Suppressor macrophage (primary cell): ENCODE measurements at places on chromosomes 2 and 18.

DNA sequence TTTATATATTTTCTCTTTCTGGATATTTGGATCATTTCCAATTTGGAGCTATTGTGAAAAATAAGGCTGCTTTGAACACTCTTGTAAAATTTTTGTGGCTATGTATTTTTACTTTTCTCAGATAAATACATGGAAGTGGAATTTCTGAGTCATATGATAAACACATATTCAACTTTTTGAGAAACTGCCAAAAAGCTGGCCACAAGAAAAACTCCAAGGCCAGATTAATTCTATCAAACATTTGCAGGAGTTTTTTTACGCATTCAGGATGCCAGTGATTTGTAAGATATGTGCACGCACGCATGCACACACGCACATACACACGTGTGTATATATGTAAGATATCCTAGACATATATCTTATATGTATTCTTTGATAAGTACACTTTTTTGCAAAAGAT lies 477.5 kb upstream of the SPHKAP start:
- no peak for DNase-seq

- no peak for DNase-seq
Measured at GRCh38 chr2:67208887-67209500, 188.1 kb upstream of the ETAA1 start.

- DNase-seq: no peak
Measured at GRCh38 chr2:14428056-14428455, 204.5 kb upstream of the LRATD1 start.

GRCh38 chr2:194332799-194333490 lies 1324.1 kb upstream of the SLC39A10 start:
- DNase-seq: no peak

- DNase-seq: no peak
Measured at GRCh38 chr18:25798046-25798445, 292.4 kb downstream of the SS18 start.

- no peak for DNase-seq
Measured at GRCh38 chr2:902584-902983, 48.1 kb upstream of the SNTG2 start.

- no peak for DNase-seq
Measured at GRCh38 chr18:2395427-2396161, 175.7 kb downstream of the METTL4 start.

GRCh38 chr2:110983133-110983532 lies 137.6 kb upstream of the BCL2L11 start:
- peak; percentile 67 for DNase-seq

GRCh38 chr18:45663403-45664045 lies 48.2 kb downstream of the SLC14A2 start:
- peak; percentile 54 for DNase-seq

DNA sequence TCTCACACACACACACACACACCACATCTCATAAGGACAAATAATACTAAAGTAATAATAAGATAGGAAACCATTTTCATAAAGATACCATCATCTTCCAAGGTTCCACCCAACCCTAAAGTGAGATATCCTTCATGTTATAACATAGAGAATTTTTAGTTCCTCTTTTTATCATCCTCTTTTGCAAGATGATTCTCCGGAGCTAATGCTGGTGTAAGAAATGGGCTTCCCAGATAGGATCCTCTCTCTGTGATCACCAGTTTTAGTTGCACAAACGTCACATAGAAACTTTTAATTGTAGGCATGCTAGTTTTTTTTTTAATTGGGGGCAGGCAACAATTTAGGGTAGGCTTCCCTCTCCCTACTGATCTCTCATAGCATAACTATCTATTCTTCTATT lies 49.6 kb downstream of the ARHGAP25 start:
- DNase-seq: peak; percentile 82

DNA sequence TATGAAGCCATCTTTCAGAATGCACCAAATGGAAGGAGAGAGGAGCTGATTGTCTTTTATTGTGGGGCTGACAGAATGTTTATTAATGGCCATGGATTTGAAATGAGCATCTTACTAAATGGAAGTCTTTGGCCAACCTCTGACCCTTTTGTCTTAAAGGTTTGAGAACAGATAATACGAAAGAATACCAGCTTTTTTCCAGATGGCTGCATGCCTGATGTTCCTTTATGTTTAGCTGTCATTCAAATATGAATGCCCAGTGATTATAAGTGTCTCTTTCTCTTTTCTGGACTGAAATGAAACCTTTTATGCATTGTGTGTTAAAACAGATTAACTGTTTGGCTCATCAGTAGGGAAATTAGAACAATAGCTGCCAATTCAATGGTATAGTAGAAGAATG lies 46.0 kb downstream of the PARD3B start:
- no peak for DNase-seq

DNA sequence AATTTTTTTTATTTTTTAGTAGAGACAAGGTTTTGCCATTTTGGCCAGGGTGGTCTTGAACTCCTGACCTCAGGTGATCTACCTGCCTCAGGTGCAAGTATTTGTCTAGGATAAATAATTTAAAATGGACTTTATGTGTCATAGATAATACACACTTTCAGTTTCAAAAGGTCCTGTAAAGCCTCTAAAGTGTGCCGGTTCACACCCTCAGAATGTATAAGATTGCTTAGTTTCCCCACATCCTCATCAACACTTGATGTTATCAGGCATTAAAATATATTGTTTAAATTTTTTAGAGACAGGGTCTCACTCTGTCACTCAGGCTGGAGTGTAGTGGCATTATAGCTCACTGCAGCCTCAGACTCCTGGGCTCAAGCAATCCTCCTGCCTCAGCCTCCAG lies 170.5 kb downstream of the ANKRD44 start:
- DNase-seq: no peak

DNA sequence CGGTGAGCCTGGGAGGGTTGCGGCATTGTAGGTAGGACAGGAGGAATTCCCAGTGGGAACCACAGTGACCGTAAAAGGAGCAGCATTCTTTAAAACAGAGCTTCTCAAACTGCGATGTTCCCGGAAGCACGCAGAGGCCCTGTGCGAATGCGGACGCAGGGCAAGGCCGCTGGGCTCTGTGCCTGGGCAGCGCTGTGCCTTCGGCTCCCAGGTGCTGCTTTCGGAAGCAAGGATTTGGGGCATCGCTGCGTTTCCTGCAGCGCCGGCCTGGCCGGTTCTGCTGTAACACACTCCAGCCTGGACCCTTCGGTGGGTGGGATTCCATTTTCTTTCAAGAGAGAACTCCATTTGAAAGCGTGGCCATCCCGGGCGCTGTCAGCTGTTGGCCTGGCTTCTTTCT lies 118.6 kb downstream of the PTGR3 start:
- DNase-seq: no peak

DNA sequence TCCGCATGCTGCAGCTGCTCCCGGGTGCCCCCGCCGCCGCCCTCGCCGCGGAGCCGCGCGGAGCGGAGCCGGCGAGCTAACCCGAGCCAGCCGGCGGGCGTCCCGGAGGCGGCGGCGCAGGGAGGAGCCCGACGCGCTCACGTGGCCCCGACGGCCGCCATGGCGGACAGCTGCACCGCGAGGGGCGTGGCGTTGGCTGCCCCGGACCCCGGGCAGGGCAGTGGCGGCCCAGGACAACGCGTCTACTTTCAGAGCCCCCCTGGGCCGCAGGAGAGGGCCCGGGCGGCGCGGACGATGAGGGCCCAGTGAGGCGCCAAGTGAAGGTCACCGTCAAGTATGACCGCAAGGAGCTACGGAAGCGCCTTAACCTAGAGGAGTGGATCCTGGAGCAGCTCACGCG lies 30.0 kb upstream of the CCNYL1 start:
- no peak for DNase-seq

DNA sequence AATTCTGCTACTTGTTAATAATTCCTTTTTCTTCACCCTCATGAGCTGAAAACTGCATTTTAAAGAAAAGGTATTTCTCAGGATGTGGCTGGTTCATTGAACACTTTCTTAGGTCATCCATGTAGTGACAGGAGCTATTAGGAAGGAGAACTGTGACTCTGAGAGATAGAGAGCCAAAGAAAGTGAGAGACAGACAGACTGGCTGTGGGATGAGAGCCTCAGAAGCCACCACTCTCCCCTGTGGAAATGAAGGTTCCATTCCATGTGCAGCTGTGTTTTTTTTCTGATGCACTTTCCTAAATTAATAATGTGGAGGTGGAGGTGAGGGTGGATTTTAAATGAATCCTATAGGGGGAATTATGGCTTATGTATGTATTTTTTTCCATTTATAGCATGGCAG lies 113.3 kb downstream of the FAM210A start:
- DNase-seq: no peak

DNA sequence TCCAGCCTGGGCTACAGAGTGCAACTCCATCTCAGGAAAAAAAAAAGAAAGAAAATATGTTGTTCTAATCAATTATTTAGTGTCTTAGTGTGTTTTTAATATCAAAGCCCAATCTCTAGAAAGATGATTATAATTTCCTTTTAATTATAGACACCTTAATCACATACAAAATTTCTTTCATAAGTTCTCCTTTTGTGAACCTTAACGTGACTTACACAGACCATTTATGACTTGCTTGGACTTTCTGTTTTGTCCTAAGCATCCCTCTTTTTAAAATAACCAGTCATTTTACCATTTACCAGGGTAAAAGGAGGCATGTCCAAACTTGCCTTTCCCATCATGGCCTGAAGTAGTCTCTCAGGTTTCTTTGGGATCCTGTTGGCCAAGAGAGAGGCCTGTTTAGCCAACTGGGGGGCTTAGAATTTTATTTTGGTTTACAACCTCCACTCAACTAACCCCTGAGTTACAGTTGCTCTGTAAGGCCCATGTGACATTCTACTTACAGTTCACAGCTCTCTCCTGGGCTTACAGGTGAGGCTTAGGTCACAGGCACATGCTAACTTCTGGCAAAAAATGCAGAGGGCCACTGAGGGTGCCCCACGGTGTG lies 23.9 kb upstream of the GPR155 start:
- DNase-seq: no peak

- DNase-seq: no peak
Measured at GRCh38 chr2:88099798-88100488, 27.9 kb downstream of the FABP1 start.

- DNase-seq: no peak
Measured at GRCh38 chr2:224173933-224174332, 134.8 kb upstream of the SERPINE2 start.

- no peak for DNase-seq
Measured at GRCh38 chr2:191713837-191714236, 35.9 kb downstream of the NABP1 start.

GRCh38 chr2:240819858-240820606 lies at the start of gene KIF1A:
Gene KIF1A (minus strand): TSS chr2:240820219. CDS start chr2:240797752, 22,467 bp downstream.
- DNase-seq: no peak

DNA sequence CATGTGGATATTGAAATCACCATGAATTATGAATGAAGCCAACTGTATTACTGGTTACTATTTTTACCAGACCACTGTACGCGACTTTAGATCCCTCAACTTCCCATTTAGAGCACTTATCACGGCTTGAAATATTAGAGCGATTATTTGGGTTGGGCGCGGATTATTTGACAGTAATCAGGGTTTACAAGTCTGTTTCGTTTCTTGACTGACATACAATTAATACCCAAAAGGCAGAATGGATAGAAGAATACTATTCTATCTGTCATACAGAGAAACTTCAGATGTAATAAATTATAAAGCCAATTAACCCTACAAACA lies 496 bp upstream of the NAPG start:
- no peak for DNase-seq

GRCh38 chr2:134499307-134499926 lies 219.4 kb downstream of the TMEM163 start:
- DNase-seq: no peak

DNA sequence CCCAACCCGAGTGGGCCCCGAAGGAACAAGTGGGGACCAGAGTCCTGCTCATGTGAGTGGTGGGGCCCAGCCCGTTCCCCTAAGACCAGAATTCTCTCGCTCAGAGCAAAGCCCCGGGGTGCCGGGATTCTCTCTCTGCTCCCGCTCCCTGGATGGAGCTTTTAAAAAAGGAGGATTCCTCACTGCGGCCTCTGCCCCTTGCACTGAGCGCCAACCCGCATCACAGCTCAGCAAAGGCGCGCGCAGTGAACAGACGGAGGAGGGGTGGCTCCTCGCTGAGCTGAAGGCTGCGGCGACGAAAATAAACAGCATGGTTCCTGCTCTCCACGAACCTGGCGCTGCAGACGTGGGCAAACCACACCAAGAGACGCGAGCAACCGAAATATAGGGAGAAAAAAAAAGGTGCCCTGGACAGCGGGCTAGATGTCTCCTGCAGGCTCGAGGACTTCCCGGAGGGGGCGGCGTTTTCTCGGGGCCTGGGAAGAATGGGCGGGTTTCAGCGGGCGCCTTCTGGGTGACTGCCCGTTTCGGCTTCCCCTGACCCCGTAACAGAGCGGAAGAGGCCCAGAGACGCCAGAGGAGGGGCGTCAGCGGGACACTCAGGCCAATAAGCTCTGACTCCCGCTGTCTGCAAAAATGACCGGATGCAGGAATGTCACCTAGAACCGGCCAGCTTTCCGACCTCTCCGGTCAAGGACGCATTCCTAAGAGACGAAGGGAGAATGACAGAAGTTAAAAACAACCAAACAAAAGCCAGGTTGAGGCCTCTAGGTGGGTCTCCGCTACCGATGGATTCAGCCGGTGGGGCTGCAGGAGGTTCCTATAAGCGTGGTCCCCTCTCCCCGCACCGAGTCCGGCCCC lies 819 bp upstream of the KLF11 start:
- DNase-seq: peak; percentile 92

GRCh38 chr18:44900627-44901026 lies 219.9 kb downstream of the SETBP1 start:
- peak; percentile 22 for DNase-seq

- DNase-seq: no peak
Measured at GRCh38 chr18:8351161-8351560, 258.1 kb upstream of the RAB12 start.

DNA sequence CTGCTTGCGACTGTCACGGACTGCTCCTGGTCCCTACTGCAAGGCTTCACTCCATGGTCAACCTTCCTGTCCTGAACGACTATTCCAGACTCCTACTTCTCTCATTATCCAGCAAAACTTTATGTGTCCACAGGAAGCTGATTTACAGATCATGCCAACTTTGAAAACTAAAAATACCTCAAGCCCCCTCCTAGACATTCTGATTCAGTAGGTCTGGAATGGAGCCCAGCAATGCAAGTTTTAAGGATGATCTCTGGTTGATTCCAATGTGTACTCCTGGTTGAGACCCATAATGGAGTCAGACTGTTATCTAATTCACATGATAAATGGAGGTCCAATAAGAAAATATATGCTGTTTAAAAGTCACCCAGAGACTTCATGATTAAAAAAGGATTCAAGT lies 13.1 kb upstream of the LRATD1 start:
- DNase-seq: no peak

DNA sequence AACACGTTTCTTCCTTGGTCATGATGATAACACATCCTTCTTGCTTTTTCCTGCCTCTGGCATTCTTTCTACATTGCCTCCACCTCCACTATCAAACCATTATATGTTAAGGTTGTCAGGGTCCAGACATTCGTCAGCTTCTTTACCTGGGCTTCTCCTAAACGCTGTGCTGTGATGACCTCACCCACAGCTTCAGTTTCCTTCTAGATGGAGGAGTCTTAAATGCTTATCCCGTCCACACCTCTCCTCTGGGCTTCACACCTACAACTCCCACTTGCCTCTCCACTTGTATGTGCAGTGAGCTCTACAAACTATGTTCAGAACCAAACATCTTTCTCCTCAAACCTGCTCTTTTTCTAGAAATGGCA lies 666 bp upstream of the STAT1 start:
- no peak for DNase-seq
